ENCODE measurements at places on chromosomes 5 and 9. TPM values are rescaled to one million over a fixed set of nuclear protein-coding genes. Genes with fewer than 3 reads are reported as not detected.

- DNase-seq: no peak
Measured at GRCh38 chr5:43409809-43410271, 2.4 kb downstream of the CCL28 start.

DNA sequence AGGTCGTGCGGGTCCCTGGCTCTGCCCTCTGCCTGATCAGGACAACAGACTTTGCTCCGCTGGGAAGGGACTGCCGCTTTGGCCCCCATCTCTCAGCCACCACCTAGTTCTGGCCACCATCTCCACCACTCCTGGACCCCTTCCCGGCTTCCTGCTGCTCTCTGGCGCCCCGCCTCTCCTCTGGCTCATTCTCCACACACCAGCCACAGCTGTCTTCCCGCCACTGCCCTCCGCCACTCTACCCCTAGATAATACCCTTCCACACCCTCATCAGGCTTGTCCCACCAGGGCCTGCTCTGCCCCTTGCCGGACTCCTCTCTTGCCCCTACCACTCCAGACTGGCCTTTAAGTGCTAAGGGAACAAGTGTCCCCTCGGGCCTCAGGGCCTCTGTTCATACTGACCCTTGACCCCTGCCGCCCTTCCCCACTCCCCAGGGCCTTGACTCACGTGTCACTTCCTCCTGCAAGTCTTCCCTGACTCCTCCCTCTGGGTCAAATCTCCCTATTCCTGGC, 3.0 kb upstream of the CDX1 start:
- no peak for DNase-seq

DNA sequence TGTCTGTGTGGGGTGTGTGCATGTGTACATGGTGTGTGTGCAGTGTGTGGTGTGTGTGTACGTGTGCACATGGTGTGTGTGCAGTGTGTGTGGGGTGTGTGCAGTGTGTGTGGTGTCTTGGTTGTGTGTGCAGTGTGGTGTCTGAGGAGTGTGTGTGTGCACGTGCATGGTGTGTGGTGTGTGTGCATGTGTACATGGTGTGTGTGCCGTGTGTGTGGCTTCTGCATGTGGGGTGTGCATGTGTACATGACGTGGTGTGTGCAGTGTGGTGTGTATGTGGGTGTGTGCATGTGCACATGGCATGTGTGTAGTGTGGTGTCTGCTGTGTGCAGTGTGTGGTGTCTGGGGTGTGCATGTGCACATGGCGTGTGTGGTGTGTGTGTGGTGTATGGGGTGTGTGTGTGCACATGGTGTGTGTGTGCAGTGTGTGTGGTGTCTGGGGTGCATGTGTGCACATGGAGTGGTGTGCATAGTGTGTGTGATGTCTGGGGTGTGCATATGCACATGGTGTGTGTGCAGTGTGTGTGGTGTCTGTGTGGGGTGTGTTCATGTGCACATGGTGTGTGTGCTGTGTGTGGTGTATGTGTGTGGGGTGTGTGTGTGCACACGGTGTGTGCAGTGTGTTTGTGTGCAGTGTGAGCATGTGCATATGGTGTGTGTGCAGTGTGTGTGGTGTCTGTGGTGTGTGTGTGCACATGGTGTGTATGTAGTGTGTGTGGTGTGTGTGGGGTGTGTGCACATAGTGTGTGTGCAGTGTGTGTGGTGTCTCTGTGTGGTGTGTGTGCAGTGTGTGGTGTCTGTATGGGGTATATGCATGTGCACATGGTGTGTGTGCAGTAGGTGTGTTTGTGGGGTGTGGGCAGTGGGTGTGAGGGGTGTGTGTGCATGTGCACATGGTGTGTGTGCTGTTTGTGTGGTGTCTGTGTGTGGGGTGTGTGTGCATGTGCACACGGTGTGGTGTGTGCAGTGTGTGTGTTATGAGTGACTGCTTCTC, 40.6 kb upstream of the ZNG1F start:
- peak; percentile 28 for DNase-seq

GRCh38 chr9:104682642-104683041, 11.7 kb upstream of the OR13D1 start:
- peak; percentile 61 for DNase-seq

GRCh38 chr5:79850316-79850822, 140.7 kb downstream of the MTX3 start:
- DNase-seq: no peak

DNA sequence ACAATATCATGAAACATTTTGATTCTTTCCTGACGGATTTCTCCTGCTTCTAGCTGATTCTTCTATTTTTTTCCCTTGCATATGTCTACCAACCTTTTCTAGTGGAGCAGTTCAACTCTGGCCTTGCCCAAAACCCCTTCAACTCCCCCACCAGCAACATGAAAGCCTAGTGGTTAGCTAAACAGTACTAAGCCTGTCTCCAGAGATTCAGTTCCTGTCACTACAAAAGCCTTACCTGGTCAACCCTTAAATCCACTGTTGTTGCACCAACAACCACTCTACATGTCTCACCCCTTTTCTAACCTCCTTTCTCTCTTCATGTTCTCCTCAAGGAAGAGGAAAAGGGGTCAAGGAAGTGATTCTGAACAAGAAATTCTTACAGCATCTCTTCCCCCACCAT, 74.8 kb upstream of the PIK3R1 start:
- no peak for DNase-seq

ACTL7A gene
- not detected for total RNA-seq

DIRAS2 gene
- total RNA-seq: 1.1 TPM

EPB41L4A gene
- total RNA-seq: 11.4 TPM

CDC20B gene
- total RNA-seq: 0.30 TPM

PAIP2 gene
- total RNA-seq: 62.1 TPM

PTPRD gene
- 77.6 TPM for total RNA-seq
